Large intestine (tissue), 12 donors: ENCODE measurements at places on chromosomes 12 and 14.

- no peak for DNase-seq
Measured at GRCh38 chr14:23396126-23396525, 11.9 kb downstream of the MYH6 start.

DNA sequence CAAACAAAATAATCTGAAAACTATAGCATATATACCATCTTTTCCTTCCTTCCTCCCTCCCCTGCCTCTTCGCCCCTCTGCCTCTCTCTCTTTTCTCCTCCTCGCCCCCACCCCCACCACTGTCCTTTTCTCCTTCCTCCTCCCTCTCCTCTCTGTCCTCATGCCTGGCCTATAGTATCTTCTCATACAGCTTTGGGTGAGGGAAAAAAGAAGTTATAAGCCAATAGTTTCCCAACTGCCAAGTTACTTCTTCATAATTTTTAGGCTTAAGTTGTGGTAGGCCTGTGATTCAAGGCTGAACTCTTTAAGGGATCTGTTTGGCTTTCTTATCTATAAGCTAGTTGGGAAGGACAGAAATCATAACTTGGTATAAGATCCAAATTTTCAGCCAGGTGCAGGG lies 9.1 kb downstream of the TMED10 start:
- no peak for DNase-seq

- no peak for DNase-seq
Measured at GRCh38 chr14:101404426-101405170, 156.7 kb upstream of the DIO3 start.

GRCh38 chr14:69586404-69586803 lies 11.7 kb upstream of the CCDC177 start:
- no peak for DNase-seq

- no peak for DNase-seq
Measured at GRCh38 chr14:37051680-37052079, 120.7 kb downstream of the SLC25A21 start.

- DNase-seq, result peak; percentile 22
Measured at GRCh38 chr12:62438098-62438692, 28.4 kb upstream of the MON2 start.

DNA sequence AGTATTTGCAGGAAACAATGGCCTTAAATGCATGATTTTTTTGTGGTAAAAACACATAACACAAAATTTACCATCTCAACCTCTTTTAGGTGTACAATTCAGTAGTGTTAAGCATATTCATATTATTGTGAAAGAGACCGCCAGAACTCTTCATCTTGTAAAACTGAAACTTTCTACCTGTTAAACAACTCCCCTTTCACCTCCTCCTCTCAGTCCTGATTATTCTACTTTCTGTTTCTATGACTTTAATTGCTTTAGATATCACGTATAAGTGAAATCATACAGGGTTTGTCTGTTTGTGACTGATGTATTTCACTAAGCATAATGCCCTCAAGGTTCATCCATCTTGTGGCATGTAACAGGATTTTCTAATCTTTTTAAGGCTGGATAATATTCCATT lies 353.4 kb downstream of the ADAMTS20 start:
- no peak for DNase-seq

DNA sequence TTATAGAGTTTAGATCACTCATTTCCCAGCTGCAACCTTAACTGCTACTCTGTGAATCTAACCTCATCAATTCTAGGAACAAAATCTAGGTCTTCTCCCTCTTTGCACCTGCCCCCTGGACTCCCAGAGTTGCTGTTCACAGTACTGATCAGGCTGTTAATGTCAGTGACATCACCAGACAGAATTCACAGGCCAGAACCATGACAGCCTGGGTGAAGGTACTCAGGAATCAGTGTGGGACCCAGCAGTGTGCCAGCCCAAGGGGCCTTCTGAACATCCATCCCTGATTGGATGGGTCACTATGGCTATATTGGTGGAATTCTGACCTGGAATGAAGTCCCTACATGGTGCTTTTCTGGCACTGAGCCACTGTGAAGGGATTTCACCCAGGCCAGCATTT lies 72.8 kb downstream of the CLMN start:
- DNase-seq, result no peak

DNA sequence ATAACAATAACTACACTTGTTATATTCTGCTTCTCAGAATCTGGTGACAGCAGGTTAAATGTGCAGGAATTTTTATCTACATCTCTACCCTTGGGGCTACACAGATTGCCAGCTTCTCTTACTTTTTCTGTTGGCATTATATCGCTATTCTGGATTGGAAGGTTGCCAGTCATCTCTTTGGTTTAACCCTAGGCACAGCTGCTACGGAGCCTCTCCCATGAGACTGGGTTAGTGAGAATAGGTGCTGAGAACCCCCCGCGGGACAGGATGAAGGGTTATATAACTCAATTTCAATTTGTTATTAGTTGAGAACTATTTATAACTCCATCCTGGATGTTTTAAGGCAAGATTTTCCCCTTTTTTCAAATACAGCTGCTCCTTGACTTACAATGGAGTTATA lies 73.1 kb downstream of the ACADS start:
- DNase-seq, result no peak

- no peak for DNase-seq
Measured at GRCh38 chr12:119460876-119461275, 126.3 kb downstream of the CCDC60 start.

DNA sequence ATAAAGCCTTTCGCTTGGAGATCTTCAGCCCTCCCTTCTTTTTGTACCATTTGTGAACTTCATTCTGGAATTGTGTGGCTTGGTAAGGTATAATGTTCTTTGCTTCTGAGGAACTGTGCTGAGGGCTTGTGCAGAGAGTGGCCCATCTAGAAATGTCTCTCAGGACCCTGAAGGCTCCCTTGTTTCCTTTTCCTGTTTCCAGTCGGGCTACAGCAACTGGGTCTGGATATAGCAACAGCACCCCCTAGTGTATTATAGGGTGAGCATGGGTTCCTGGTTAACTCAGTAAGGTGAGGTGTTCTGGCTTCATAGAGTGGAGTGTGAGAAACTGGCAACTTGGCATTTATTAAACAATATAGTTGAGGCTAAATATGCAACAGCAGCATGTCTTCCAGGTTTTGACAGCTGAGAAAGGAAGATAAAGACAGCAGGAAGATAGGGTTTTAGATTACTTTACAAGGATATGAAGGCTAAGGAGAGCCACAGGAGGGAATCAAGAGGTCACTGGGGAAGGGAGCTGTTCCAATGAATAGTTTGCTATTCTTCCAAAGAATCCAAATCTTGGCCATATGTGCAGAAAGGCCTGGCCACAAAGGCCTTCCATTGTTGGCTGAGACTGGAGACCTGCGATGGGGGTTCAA lies 49.1 kb upstream of the RNU6-8 start:
- DNase-seq, result peak; percentile 64

DNA sequence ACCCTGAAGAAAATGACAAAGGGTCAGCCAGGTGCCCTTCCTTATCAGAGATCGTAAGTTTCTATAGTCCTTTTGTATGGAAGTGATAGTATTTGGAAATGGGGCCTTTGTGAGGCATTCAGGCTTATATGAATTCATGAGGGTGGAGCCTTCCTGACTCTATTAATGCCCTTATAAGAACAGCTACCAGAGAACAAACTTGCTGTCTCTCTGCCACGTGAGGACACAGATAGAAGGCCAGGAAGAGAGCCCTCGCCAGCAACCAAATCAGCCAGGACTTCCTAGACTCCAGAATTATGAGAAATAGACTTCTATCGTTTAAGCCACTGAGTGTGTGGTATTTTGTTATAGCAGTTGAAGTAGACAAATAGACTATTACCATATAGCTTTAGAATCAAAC lies 36.7 kb downstream of the TRMT5 start:
- DNase-seq, result peak; percentile 6

- DNase-seq, result peak; percentile 66
Measured at GRCh38 chr14:76772300-76773187, 11.3 kb downstream of the VASH1 start.

DNA sequence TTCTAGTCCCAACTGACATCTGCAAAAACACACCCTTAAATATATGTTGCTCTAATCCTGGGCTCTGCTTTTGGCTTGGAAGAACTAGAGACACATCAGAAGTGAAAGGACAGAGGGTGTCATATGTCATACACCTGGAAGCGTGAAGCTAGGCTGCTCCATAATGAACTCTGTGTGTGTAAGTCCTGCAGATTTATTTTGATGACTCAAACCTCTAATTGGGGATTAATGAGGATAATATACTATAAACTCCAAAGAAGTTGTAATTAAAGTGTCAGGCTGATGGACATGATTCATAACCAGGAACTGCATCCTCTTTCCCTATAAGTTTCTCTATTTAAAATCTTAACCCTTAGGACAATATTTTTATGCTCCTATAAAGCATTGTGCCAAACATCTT lies 4.4 kb upstream of the KCNK10 start:
- no peak for DNase-seq

GRCh38 chr12:14958361-14959125 lies 2.9 kb downstream of the ARHGDIB start:
- no peak for DNase-seq

- no peak for DNase-seq
Measured at GRCh38 chr12:110337912-110338710, 57.1 kb downstream of the ATP2A2 start.

DNA sequence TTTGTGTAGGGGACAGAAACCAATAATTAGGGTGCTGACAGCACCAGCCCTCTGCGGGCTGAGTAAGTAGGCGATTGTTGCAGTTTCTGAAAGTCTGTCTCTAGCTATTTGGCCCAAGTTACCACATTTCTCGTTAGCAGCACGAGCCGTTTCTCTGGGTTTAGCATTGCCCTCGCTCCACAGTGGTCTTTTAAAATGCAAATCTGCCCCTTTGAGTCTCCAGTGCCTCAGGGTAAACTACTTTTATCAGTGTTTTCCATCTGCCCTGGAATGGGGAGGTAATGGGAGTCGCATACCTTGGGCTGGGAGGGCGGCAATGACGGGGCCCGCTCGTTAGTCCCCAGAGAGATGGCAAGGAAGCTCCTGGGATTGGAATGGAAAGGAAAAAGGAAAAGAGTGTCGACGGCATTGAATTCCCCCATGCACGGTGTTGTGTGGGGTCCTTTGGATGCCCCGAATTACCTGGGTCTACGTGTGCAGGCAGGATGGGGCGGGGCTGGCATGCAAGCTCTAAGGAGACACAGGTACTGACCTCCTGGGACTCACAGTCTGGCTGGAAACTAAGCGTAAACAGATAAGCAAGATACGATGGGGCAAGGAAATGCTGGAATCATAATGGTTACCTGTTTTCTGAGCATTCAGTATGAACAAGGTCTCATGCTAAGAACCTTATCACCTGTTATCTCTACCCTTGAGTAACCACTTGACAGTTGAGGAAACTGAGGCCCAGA lies 131.8 kb upstream of the MAP1LC3B2 start:
- DNase-seq, result peak; percentile 75
